ENCODE measurements at places on chromosomes 5 and 9.

DNA sequence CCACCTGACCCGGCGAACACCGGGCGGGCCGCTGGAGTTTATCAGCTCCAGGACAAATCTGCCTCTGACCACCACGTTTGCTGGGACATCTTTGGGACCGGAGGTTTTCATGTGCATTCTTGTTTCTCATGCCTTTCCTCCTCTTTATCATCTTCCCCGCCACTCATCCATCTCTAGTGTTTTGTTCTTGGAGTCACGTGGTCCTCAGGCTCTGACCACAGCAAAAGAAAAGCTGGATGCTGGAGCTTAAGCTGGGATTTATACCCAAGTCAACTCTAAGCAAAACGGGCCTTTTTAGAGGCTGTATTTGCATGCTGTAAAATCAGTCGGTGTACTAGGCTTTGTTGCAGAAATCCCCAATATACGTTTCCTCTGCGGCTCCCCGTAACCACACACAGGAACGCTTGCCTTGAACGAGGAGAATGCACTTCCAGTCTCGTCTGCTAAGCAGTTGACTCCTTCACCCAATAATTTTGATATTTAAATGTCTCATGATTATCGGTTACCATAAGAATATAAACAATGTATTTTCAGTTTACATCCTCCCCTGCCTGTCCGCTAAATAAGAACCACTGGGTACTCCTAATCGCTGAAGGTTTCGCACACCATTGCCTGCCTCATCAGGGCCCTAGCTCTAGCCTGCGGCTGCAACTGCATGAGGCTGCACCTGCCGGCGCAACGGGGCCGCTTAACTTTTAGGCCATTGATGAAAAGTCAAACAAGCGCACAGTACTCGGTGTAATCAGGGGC is 560 bp upstream of the NDUFS6 start:
- no peak for DNase-seq

DNA sequence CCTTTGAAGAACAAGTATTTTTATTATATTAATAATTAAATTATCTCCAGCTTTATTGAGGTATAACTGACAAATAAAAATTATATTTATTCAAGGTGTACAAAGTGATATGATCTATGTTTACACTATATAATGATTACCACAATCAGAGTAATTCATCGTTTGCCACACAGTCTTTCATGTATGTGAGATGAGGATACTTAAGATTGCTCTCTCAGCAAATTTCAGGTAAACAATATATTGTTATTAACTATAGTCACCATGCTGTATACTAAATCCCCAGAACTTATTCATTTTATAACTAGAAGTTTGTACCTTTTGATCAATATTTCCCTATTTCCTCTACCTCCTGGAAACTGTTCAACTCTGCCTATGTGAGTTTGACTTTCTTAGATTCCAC is 16.7 kb upstream of the CCNO start:
- DNase-seq: no peak

DNA sequence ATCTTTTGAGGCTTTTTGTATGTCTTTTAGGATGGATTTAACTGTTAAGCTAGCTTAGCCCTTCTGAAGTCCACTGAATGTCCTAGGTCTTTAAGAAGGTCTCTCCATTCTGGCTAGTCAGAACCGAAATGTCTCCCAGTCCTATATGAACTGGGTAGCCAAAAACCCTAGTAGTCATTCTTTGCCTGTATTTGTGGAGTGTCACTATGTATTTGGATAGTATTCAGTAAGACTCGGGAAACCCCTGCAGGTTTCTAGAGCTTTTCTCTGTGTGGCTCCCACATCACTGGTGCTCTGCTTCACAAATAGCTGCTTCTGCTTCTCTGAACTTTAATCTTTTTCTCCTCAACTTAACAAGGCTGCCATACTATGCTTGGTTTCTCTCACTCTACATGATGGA is 68.0 kb downstream of the RIC1 start:
- no peak for DNase-seq

DNA sequence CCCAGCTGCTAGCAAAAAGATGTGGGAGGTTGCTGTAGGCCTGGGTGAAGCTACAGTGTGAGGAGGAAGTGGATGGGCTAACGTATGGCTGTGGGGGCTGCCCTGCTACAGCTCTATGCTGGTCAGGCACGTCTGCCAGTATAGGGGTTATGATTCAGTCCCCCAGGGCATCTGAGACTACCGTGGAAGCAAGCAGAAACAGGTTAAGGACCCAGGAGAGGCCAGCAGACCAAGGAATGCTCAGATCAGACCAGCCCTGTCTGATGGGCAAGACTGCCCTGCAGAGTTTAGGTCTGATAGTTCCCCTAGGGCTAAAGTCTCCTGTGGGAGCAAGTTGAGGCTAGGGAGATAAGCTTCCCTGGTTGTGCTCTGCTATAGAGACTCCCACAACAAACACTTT is 416.1 kb upstream of the CTNND2 start:
- no peak for DNase-seq

DNA sequence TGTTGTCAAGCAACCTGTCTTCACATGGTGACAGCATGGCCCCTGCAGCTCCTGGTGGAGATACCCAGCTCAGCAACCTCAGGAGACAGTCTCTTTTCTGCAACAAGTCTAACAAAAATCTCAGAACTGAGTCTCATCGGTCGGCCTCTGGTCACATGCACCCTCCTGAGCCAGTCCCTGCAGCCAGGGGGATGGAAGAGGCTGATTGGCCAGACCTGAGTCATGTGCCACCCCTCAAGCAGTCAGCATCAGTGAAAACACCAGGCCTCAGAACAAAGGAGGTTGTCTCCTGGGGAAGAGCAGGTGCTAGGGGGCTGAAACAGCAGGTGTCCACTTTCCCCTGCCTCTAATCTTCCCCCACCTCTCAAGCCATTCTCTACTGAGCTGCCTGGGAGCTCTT is 54.4 kb downstream of the SMIM23 start:
- DNase-seq: no peak

DNA sequence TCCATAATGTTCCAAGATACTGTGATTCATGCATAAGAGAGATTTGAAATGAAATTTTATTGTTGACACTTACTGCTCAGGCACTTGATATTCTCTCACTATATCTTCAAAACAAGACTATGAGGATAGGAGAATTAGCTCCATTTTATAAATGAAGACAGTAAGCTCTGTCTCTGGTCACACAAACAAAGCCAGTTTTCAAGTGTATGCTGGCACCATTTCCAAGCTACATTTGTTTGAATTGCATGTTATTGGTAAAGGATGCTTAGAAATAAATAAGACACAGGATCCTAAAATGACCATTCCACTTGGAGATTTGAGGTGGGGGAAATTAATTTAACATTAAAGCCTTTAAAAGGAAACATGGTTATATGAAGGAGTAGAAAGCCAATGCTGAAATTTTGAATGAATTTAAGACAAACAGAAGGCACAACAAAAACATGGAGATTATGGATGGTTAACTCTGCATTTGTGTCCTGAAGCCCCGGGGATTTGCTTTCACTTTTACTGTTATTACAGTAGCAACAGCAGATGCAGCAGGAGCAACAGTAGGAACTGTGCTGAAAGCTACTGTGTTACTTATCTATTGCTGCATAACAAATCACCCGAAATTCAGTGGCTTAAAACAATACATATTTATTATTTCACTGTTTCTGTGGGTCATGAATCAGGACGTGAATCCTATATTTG is 79.7 kb upstream of the ASTN2 start:
- DNase-seq: no peak

- DNase-seq: no peak
Measured at GRCh38 chr9:123615381-123615780, 259.4 kb downstream of the CRB2 start.

Measured in HS-5 (cell line).